NCI-H1417 (cell line): ENCODE measurements at places on chromosomes 5 and 9.

GRCh38 chr5:129661366-129662035, 86.4 kb upstream of the MINAR2 start:
- no peak for DNase-seq

DNA sequence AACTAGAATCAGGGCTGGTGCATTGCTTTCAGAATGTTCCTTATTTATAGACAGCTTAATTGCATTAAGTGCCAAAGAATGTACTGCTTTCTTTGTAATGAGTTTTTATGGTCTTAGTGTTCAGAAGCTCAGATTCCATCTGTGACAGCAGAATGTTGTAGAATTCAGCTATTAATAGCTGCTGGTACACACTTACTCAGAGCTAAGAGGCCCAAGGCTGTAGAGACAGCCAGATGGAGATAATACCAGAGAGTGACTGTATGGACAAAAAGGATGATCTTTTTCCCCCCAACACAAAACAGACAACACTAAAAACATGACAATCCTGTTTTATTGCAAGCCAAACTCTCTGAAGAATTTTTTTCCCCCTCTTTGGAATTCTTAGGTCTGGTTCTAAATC, 50.2 kb downstream of the PPP2R2B start:
- no peak for DNase-seq

GRCh38 chr5:113250341-113250953, 184.3 kb downstream of the TSSK1B start:
- DNase-seq = no peak

DNA sequence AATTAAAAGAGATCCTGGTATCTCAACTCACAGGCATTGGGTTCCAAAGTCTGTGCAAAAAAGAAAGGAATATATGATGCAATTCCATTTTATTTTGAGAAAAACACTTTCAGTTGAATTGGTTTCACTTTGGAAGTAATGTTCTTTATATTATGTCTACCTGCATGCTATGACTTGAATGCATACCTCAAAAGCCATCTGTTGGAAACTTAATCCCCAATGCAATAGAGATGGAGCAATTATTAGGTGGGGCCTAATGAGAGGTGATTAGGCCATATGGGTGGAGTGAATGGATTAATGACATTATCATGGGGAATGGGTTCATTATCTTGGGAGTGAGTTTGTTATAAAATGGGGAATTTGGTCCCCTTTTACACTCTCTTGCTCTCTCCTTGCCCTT, 293.3 kb downstream of the CSNK1G3 start:
- DNase-seq = no peak
